ENCODE measurements at places on chromosomes 2 and 18.

DNA sequence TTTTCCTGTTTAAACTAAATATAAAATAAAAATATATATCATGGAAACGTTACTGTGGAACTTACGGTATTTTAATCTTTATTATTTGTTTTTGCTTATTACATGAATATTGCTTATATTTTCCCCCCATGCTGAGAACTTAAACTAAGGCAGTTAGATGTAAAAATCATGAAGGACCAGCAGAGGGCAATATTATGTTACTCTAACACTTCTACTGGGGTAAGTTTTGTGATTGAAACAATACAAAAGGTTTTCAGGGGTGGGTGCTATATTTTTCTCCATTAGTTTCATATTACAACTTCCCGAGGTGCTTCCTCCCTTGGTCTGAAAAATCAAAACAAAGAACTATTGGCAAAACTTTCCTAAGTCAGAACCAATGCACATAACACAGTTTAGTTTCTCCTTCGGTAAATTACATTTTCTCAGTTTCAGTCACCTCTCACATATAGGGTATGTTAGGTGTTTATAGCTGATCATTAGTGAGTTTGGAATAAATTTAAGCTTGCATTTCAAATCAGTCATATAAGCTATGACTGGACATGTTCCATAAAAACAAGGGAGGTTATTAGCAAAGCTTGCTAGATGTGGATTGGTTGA is 54.8 kb downstream of the ZNF407 start:
- DNase-seq = peak; percentile 27

DNA sequence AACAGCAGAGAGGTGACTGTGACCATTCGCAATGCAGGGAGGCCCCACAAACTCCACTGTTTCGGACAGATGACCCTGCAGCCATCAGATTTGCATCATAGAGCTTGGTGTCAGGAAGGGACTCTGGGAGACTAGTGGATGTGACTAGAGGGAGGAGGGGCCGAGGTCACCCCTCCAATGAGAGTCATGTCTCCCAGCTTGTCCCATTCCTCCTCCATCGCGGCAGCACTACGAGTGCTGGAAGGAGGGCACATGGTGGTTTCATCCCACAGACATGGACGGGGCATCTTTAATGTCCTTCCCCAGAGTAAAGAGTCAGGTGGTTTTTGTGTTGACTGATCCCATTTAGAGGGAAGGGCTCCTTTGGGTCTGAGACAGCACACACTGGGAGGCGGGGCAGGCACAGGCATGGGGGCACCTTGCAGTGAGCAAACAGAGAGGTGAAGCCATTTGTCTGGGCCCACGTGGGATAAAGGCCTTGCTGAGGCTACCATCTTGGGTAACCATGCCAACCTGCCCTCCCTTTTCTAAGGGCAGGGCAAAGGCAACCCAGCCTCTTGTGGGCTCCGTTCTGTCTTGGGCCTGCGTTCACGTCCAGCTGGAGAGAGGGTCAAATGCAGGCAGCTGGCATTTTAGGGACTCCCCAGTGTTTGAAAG is 208.1 kb downstream of the ASB1 start:
- no peak for DNase-seq

- DNase-seq = peak; percentile 51
Measured at GRCh38 chr2:113257516-113258264, 21.0 kb downstream of the PAX8 start.

- DNase-seq = no peak
Measured at GRCh38 chr18:22936515-22936914, 3.4 kb downstream of the RBBP8 start.

DNA sequence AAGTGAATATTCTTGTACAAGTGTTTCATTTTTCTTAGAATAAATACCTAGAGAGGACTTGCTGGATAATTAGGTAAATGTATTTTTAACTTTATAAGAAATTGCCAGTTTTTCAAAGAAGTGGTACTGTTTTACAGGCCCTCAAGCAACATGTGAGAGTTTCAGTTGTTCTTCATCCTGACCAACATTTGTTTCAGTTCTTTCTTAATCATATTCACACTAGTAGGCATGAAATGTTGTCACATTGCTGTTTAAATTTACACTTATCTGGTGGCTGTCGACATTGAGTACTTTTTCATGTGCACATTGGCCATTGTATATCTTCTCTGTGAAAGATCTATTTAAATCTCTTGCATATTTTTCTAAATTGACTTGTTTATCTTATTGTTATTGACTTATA is 178.1 kb downstream of the ACOXL start:
- DNase-seq = no peak

- DNase-seq = no peak
Measured at GRCh38 chr18:12995952-12996477, 4.9 kb downstream of the CEP192 start.

GRCh38 chr2:74947703-74948102 is 10.7 kb upstream of the POLE4 start:
- no peak for DNase-seq

DNA sequence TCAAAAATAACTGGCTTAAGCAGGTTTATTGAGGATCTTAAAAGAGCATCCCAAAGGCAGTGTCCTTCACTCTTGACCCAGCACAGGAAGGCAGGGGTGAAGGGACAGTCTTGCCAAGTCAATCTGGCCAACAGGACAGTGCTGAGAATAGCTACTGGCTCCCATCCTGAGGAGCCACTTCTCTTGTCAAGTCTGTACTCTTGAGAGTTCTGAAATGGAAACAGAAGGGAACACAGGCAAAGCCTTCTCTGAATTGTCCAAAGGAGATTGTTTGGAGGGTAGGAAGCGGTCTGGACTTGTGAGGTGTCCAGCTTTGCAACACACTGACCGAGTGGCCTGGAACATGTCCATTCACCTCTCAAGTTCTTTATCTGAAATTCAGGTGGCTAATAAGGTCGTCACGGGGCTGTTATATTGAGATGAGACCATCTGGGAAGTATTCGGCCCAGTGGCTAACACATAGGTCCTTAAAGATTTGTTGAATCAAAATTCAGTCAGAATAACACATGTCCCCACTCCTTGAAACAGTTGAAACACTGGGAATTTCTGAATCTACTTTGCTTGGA is 99.5 kb upstream of the FHL2 start:
- DNase-seq = no peak

DNA sequence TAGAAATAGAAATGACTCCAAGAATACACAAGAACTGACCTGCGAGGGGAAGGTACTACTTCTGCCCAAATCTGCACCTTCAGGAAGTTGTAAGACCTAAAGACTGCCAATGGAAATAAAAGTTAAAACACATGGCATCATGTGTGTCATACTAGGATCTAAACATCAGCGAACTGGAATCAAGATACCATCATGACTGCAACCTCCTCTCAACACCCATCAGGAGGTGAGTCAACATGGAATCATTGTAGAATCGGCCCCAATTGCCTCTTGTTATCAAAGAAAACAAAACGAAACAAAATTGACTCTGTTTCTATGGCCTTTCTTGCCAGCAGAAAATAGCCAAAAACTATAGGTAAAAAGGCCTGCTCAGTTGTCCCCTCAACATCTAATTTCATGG is 15.1 kb downstream of the RDH14 start:
- DNase-seq = no peak

DNA sequence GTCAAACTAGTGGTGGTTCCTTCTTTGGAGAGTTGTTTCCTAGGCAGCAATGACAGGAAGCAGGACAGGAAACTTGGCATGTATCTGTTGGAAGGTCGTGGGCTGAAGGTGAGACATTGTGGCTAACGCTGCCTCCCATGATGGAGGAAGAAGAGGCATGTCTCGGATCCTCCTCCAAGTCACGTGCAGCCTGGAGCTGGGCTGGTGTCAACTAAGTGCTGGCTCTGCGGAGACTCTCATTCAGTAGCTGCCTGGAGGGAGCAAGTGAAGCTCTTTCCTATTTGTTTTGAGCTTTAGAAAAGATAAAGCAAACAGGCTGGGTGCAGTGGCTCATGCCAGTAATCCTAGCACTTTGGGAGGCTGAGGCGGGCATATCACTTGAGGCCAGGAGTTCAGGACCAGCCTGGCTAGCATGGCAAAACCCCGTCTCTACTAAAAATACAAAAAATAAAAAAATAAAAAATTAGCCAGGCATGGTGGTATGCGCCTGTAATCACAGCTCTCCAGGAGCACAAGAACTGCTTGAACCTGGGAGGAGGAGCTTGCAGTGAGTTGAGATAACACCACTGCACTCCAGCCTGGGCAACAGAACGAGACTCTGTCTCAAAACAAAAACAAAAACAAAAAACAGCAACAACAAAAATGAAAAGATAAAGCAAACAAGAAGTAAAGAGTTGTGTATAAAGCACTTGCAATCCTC is 28.2 kb upstream of the INO80C start:
- DNase-seq = peak; percentile 45

DNA sequence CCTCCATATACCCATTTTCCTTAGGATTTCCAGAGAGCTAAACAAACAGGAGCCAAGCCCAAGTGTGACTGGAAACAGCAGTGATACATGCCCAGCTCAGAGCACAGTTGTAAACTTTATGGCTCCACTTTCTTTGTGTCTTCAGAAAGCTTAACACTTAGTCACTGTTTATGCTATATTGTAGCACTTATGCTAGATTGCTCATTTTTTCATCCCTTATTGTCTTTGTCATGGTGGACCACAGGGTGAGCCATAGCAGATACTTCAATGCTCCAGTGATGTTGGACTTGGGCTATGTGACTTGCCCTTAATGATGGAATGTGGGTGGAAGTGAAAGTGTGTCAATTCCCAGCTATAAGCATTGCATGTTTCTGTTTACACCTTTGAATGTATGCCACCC is 401.6 kb downstream of the METTL4 start:
- no peak for DNase-seq

GRCh38 chr2:57882895-57883515 is 163.6 kb upstream of the VRK2 start:
- no peak for DNase-seq

DNA sequence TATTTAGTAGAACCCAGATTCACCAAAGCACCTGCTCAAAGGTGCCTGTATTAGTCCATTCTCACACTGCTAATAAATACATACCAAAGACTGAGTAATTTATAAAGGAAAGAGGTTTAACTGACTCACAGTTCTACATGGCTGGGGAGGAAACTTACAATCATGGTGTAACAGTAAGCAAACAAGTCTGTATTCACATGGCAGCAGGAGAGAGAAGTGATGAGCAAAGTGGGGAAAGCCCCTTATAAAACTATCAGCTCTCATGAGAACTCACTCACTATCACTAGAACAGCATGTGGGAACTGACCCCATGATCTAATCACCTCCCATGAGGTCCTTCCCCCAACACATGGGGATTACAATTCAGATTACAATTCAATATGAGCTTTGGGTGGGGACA is 28.0 kb upstream of the DDX18 start:
- no peak for DNase-seq

- peak; percentile 45 for DNase-seq
Measured at GRCh38 chr18:22346953-22347605, 70.6 kb downstream of the CTAGE1 start.

- no peak for DNase-seq
Measured at GRCh38 chr18:59385191-59385590, 26.1 kb upstream of the LMAN1 start.

DNA sequence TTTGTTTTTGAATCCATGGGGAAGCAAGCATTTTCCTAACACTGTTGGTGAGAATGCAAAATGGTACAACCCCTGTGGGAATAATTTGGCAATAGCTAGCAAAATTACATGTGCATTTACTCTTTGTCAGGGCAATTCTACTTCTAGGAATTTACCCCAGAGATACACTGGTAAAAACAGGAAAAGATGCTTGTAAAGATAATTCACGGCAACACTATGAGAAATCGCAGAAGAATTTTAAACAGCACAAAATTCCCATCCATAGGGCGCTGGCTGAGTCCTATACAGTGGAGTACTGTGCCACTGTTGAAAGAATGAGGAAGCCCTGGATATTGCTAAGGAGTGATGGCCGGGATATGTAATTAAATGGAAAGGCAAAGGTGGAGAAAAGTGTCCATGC is 75.8 kb downstream of the DGKD start:
- no peak for DNase-seq

GRCh38 chr2:151882786-151883445 is 54.7 kb upstream of the ARL5A start:
- no peak for DNase-seq

GRCh38 chr2:130352237-130352636 is 3.6 kb upstream of the PTPN18 start:
- DNase-seq = peak; percentile 34

DNA sequence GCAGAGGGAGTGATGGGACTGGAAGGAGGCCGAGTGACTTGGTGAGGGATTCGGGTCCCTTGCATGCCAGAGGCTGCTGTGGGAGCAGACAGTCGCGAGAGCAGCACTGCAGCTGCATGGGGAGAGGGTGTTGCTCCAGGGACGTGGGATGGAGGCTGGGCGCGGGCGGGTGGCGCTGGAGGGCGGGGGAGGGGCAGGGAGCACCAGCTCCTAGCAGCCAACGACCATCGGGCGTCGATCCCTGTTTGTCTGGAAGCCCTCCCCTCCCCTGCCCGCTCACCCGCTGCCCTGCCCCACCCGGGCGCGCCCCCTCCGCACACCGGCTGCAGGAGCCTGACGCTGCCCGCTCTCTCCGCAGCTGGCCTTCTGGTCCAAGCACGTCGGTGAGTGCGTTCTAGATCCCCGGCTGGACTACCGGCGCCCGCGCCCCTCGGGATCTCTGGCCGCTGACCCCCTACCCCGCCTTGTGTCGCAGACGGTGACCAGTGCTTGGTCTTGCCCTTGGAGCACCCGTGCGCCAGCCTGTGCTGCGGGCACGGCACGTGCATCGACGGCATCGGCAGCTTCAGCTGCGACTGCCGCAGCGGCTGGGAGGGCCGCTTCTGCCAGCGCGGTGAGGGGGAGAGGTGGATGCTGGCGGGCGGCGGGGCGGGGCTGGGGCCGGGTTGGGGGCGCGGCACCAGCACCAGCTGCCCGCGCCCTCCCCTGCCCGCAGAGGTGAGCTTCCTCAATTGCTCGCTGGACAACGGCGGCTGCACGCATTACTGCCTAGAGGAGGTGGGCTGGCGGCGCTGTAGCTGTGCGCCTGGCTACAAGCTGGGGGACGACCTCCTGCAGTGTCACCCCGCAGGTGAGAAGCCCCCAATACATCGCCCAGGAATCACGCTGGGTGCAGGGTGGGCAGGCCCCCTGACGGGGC is 4.6 kb downstream of the PROC start:
- peak; percentile 12 for DNase-seq

GRCh38 chr2:214543386-214543955 is 132.6 kb downstream of the VWC2L start:
- no peak for DNase-seq

- no peak for DNase-seq
Measured at GRCh38 chr2:83071352-83071751, 1387.7 kb downstream of the SUCLG1 start.

GRCh38 chr18:77105028-77105427 is 27.6 kb downstream of the MBP start:
- no peak for DNase-seq

- no peak for DNase-seq
Measured at GRCh38 chr2:36329251-36329650, 26.3 kb upstream of the CRIM1 start.

Data from inflammatory macrophage (primary cell).